Left ventricle myocardium superior (tissue), 1 donor: ENCODE measurements at places on chromosomes 3 and 15. TPM values are rescaled to one million over a fixed set of nuclear protein-coding genes. Genes with fewer than 3 reads are reported as not detected.

OSTN gene
- not detected for total RNA-seq

PYDC2 gene
- not detected for total RNA-seq

RBP2 gene
- not detected for total RNA-seq

NR2E3 gene
- total RNA-seq: not detected

CHRNB4 gene
- not detected for total RNA-seq

SRGAP3 gene
- total RNA-seq: 6.4 TPM

ITIH3 gene
- total RNA-seq: not detected

ALG1L2 gene
- not detected for total RNA-seq

DENND4A gene
- 14.0 TPM for total RNA-seq

CIDEC gene
- total RNA-seq: 2.5 TPM

ADAMTS7 gene
- 37.9 TPM for total RNA-seq

AGBL1 gene
- total RNA-seq: not detected

OR5K2 gene
- total RNA-seq: not detected
